PC-3 (cell line): ENCODE measurements at places on chromosomes 3 and 15.

GRCh38 chr3:3726549-3726948, 72.7 kb upstream of the LRRN1 start:
- DNase-seq, result no peak

DNA sequence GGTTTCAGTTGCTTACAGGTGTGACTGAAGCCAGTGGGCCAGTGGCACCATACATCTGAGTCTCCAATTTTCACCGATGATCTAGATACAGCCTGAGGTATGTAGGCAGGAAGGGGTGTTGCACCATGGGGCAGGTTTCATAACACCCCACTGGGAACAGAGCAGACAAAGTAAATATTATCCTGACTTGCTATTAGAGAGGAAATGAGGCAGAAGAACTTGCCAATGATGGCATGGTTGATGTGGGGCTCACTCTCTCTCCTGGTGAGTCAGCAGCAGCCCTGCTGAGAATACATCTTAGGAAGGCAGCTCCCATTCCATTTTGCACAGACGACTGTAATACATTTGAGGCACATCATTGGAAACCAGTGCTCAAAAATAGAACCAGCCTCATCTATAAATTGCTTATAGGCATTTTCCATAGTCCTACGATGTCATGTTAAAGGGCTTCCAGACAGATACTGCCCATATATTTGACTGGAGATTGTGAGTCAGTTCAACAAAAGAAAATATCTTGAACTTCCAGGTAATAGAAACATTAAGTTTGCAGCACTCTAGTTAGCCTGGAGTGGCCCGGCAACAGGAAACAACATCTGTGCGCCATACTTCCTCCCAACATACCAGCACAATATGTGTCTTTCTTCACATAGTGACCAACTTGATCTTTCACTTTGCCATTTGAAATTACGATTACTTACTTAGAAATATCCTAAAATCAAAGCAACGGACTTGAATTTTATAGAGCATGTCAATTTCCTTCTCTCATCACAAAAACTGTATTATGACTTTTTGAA, 175.5 kb downstream of the NECTIN3 start:
- peak; percentile 57 for DNase-seq

GRCh38 chr15:42908538-42908937, 12.0 kb downstream of the TTBK2 start:
- peak; percentile 25 for DNase-seq

DNA sequence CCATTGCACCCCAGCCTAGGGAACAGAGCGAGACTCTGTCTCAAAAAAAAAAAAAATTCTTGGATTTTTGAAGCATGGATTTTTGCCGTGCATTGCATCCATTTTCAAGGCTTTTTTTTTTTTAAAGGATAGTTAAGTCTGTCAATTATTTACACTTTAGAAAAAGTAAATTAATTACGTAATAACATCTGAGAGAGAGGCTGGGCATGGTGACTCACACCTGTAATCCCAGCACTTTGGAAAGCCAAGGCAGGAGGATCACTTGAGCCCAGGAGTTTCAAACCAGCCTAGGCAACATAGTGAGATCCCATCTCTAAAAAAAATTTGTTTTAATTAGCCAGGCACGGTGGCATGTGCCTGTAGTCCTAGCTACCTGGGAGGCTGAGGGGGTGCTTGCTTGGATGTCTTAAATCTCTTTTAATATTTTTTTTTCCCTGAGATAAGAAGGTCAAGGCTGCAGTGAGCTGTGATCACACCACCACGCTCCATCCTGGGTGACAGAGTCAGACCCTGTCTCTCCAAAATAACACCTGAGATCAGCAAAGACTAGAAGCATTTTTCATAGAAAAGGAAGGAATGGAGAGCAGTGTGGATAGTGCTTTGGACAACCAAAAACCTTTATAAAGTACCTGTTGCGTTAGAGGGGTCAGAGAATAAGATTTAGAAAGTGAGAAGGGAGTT, 6.8 kb upstream of the SENP7 start:
- peak; percentile 45 for DNase-seq

GRCh38 chr15:80380154-80380553, 24.0 kb upstream of the ARNT2 start:
- DNase-seq, result no peak
